ENCODE measurements at places on chromosomes 2 and 18.
A peak's percentile ranks its signal among the peaks of the same experiment; 100 is the strongest.

DNA sequence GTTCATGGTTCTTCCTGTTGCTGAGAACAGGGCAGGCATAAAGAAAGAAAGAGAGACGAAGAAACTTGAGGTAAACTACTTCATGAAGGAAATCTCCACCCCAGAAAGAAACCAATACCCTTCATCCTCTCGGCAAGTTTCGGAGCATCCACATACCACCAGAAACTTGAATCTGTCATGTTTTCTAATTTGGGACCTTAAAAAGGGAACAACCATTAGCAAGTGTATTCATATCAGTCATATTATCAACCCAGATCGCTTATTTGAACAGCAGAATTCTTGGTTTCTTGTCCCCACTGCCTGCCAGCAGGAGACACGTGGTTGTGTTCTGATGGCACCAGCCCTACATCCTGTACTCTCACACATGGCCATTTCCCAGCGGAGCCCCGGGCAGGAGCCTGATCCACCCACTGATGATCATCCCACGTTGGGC is 53.2 kb upstream of the FZD7 start:
- DNase-seq, result no peak

DNA sequence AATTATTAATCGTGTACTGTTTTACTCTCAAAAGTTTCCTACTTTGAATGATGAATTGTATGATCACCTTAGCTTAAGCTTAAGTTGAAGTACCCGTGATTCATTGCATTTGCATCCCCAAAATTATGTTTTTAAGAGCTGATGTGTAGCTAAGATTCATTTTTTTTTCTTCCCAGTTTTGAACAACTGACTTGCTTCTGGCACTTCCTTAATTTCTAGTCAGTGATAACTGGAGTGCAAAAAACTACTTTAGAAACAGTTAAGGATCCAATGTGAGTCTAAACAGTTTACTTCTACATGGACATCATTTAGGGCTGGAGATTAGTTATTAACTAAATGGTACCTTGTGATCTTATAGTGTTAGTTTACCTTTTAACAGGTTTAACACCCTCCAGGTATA is 124.0 kb upstream of the CAVIN2 start:
- DNase-seq, result no peak

DNA sequence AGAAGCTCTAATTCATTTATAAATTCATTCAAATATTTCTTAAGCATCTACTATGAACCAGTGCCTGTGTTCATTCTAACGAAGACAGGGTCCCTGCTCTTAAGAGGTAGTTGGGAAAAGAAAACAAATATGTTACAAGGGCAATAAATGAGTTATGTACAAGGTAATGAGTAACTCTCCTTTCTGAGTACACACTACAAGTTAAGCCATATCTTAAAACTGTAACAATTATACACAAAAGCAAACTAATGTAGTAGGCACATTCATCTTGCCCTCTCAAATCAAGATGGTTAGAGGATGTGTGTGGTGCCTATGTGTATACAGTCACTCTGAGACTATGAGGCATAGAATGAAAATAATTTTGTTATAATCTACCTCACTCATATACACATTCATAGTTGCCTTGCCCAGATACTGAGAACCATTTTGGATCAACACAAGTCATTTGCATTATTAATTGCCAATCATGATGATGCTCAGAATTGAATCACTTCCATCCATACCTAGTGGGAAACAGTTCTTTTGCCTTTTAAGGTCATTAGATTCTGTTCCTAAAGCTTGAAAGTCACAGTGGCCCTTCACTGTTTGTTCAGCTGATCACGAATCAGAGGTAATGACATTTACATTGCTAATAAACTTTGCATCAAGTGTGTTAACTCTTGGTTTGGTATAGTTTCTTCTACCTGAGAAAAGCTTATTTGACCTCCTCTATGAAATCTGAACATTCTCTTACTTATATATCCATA is 283.1 kb downstream of the ZNF385B start:
- DNase-seq, result no peak

DNA sequence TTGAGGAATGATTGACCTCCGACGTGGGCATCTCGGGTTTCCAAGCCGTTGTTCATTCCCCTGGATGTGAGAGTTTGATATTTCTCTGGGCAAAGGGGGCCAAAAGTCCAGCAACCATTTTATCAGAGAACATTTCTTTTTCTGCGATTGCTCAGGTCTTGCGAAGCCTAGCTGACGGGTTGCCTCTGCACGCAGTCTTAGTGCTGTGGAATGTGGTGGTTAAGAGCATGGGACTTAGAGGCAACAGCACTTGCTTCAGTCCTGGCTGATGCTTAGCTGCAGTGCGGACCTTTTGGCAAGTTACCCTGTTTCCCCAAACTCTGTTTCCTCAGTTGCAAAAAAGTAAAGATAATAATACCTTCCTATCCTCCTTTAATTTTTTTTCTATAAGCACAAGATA is 45.0 kb downstream of the FAP start:
- DNase-seq, result no peak

- no peak for DNase-seq
These were observed 363 bp downstream of the GREB1 start for GRCh38 chr2:11534071-11534745.

DNA sequence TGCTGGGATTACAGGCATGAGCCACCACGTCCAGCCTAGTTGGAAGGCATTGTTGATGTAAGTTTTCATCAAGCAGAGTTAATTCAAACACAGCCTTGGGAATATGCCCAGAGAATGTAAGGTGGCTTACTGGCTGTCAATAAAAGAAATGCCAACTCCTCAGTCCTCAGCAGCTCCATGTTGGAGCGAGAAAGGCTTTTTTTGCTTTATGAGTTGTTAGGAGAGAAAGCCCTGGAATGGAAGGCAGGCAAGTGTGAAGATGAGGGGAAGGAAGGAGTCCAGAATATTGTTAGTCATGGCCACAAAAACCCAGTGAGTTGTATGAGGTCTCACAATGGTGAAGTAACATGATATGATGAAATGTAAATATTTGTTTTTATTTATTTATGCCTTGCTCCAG is 57.1 kb downstream of the MAP4K4 start:
- DNase-seq, result no peak

DNA sequence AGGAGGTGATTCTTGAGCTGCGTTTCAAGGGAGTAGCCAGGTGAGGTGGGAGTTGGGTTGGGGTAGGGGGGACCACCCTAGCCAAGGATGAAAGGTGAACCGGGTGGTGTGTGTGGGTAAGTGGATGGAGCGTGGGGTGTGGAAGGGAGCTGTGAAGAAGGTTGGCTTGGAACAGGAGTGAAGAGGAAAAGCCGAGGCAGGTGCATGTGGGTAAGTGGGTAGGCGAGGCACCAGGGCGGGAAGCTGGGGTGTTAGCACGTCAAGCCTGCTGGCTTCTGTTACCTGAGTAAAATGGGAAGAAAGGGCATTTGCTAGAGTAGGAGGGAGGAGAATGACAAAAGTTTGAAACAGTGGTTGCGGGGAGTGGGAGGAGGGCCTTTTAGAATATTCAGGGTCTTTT is 31.6 kb downstream of the TANC1 start:
- no peak for DNase-seq

DNA sequence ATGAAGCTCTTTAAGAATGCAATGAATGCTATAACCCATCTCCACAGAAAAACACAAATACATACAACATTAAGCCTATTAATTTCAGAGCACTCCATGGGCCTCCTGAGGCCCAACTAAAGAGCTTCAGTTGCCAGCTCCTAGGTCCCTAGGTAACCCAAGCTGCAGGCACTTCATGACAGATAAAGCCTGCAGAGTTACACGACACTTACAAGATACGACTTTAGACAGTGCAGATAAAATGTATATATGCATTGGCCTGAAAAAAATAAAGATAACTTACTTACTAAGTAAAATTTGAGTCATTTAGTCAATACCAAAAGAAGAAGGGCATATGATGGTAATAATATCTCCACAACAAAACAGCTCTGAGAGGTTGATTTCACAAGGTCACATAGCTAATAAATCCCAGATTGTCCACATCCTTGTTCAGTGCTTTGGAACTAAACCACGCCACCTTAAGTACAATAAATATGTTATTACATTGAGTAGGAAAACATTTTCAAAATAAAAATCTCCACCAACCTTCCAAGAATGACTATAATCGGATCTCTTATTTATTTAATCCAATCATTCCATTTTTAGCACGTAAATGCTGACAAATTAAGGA is 3.4 kb downstream of the MAP4K3 start:
- DNase-seq, result no peak

- no peak for DNase-seq
These were observed 601.1 kb upstream of the PIK3C3 start for GRCh38 chr18:41353777-41354528.

DNA sequence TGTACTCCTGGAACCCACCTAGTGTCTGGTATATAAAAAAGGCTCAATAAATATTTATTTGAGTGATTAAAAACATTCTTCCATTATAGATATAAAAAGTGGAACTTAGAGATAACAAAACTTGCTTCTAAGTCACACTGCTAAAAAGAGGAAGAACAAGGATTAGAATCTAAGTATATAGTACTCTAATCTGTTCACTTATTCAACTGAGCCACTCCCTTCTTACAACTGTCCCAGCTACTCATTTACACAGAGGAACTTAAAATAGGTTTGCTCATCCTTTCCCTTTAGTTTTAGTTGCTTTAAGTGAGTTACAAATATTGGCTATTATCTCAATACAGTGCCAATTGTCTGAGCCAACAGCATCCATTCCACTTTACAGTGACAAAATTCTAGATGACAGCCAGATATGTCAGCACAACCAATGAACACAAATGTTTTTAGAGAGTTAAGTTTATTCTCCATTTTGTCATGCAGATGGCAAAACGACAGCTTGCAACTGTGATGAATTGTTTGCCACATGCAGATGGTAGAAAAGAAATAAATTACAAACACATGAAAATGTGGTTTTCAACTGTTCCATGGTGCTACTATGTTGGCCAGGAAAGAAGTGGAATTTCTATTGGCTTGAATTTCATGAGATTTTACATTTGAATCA is 280.7 kb upstream of the ZC3H15 start:
- DNase-seq, result no peak

DNA sequence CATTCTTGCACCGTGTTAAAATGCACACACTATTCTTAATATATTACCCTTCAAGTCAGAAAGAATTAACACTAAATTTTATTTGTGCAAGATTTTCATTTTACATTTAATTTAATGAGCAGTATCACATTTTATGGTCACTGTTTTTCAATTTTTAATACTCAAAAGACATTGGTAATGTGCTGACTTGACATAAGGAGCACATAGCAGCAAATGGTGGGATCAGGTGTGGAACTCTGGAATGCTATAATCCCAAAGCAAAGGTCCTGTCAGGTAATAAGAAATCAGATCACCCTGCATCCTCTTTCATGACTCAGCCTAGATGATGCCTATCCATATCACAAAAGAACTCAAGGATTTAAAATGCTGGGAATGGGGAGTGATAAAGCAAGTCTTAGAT is 55.6 kb upstream of the SPAG16 start:
- DNase-seq, result no peak

DNA sequence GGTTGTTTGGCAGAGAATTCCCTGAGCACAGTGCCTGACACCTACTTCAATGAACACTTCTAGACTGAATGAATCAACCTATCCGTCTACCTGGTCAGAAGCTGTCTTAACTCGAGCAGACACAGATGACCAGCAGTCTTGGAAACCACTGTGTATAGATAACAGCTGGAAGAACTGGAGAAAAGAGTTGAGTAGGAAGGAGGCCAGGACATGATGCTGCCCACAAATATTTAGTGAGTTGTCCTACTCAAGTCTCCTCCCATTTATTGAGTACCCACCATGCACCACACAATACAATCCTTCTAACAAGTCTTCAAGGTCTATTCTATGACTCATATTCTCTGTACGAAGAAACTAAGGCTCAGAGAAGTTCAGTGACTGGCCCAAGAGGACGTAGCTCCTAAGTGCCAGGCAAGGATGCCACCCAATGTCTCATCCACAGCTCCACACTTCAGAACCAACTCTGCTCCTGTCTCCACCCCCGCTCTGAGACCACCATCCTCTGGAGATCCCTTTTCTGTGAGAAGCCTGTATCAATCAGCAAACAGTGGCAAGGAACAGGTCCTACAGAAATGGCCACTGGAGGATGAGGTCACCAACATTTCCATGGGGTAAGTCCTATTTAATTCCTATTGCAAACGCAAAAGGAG is 62.2 kb downstream of the GALNT14 start:
- no peak for DNase-seq

DNA sequence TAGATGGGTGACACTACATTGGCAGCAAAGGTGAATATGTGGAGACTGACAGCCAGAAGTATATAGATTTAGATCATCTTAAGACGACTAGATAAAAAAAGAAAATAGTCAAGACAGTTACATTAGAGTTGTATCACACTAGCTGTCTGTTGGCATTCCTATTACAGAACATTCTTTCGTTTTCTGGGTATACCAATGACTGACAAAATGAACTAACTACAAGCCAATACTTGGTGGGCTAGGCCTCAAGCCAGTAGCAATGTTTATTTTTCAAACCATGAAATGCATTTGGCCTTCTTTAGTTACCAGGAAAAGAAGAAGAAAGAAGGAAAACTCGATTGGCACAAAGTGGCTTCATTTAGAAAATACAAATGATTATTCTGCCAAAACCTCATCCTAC is 944.9 kb upstream of the ZEB2 start:
- no peak for DNase-seq

DNA sequence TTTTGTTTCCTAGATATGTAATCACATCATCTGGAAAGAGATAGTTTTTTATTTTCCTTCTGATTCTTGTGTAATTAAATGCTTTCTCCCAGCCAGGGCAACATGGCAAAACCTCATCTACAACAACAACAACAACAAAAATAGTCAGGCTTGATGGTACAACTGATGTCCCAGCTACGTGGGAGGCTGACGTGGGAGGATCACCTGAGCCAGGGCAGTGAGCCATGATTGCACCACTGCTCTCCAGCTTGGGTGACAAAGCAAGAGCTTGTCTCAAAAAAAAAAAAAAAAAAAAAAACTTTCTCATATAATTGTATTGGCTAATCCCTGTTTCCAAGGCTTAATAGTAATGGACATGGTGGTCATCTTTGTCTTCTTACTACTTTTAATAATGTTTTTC is 26.4 kb upstream of the PGAP1 start:
- no peak for DNase-seq

- DNase-seq, result no peak
These were observed at the start of gene TBR1 for GRCh38 chr2:161415987-161416707. TBR1 (plus strand) TSS chr2:161416297; CDS start chr2:161416411, 114 bp downstream.

GRCh38 chr2:75138528-75138927 is 60.8 kb downstream of the TACR1 start:
- no peak for DNase-seq

- DNase-seq, result no peak
These were observed 582.4 kb downstream of the IRS1 start for GRCh38 chr2:226217191-226217590.

GRCh38 chr2:31312898-31313297 is 78.9 kb downstream of the EHD3 start:
- no peak for DNase-seq

GRCh38 chr18:3603421-3604234 is 153.7 kb downstream of the TGIF1 start:
- DNase-seq, result peak; percentile 75

- DNase-seq, result no peak
These were observed 1531.9 kb upstream of the ACVR2A start for GRCh38 chr2:146312899-146313298.

- DNase-seq, result no peak
These were observed 285.6 kb downstream of the GULP1 start for GRCh38 chr2:188577231-188577630.

- no peak for DNase-seq
These were observed 41.8 kb upstream of the KLF11 start for GRCh38 chr2:10001586-10001985.

Measured in pancreas (tissue), 10 donors.